Ecto neural progenitor cell (in vitro differentiated cells): ENCODE measurements at places on chromosomes 16 and 17.

DNA sequence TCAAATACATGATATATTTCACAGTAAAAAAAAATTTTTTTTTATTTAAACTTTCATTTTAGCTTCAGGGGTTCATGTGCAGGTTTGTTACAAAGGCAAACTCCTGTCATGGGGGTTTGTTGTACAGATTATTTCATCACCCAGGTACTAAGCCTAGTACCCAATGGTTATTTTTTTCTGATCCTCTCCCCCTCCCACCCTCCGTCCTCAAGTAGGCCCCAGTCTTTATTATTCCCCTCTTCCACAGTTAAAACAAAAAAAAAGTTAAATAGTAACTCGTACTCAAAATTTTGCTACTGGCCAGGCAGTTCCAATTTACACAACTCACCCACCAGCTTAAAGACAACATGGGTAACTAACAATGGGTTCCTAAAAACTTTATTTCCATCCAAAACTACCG, 63.9 kb downstream of the WDR59 start:
- DNase-seq, result no peak

- DNase-seq, result peak; percentile 67
Observed at GRCh38 chr16:2468233-2468724, 2.8 kb upstream of the NTN3 start.

GRCh38 chr17:61139219-61139618, 260.4 kb upstream of the TBX2 start:
- no peak for DNase-seq

- no peak for DNase-seq
Observed at GRCh38 chr16:11159282-11159681, 96.7 kb downstream of the SOCS1 start.

DNA sequence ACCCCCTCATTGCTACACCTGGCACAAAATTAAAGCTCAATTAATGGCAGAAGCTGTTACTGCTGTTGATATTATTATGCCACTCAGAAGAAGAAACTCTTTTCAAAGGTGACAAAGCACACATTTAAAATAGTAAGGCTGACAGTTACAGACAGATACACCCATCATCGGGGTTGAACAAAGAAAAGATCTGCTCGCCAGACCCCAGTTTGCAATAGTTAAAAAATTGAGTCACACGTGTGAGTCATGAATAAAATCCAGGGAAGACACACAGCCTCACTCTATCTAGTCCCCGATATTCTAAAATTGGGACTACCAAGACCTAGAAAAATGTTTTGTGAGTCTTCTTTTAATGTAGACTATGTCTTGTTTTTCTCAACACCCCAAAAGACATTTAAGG, 330.0 kb upstream of the SOX9 start:
- no peak for DNase-seq

GRCh38 chr16:56635441-56635967, 3.0 kb upstream of the MT1A start:
- no peak for DNase-seq

DNA sequence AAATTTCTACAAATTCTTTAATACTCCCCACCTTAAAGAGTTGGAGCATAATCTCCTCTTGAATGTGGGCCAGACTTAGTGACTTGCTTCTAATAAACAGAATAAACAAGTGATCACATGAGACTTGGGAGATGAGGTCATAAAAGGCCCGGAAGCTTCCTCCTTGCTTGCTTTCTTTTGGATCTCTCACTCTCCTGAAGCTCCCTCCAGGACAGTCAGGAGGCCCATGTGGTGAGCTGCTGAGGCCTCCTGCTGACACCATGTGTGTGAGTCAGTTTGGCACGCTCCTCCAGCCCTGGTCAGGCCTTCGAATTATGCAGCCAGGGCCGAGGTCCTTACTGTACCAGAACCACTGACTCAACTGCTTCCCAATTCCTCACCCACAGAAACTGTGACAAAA, 53.2 kb downstream of the NDEL1 start:
- no peak for DNase-seq

DNA sequence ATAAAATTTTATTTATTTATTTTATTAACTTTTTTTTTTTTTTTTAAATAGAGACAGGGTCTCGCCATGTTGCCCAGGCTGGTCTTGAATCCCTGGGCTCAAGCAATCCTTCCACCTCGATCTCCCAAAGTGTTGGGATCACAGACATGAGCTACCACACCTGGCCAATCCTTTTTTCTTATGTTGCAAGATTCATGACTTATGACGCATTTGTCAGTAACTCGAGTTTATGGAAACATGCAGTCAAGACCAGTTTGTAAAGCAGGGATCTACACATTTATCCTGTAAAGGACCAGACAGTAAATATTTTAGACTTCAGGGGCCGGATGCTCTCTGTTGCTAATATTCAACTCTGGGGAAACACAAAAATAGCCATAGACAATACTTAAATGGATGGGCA, 9.4 kb upstream of the MAP2K6 start:
- DNase-seq, result no peak

- no peak for DNase-seq
Observed at GRCh38 chr17:50187751-50188530, 13.5 kb downstream of the COL1A1 start.
